Stimulated activated CD8-positive, alpha-beta memory T cell treated with anti-CD3 and anti-CD28 coated beads, Interleukin-12 subunit alpha, Interleukin-12 subunit beta, amount 100 ng/mL, for 4 hours (primary cell): ENCODE measurements at places on chromosomes 13 and 19.
A peak's percentile ranks its signal among the peaks of the same experiment; 100 is the strongest.

GRCh38 chr19:49807904-49808675, 5.0 kb downstream of the FUZ start:
- DNase-seq, result no peak

- no peak for DNase-seq
Observed at GRCh38 chr19:55486971-55487923, 989 bp upstream of the SSC5D start.

DNA sequence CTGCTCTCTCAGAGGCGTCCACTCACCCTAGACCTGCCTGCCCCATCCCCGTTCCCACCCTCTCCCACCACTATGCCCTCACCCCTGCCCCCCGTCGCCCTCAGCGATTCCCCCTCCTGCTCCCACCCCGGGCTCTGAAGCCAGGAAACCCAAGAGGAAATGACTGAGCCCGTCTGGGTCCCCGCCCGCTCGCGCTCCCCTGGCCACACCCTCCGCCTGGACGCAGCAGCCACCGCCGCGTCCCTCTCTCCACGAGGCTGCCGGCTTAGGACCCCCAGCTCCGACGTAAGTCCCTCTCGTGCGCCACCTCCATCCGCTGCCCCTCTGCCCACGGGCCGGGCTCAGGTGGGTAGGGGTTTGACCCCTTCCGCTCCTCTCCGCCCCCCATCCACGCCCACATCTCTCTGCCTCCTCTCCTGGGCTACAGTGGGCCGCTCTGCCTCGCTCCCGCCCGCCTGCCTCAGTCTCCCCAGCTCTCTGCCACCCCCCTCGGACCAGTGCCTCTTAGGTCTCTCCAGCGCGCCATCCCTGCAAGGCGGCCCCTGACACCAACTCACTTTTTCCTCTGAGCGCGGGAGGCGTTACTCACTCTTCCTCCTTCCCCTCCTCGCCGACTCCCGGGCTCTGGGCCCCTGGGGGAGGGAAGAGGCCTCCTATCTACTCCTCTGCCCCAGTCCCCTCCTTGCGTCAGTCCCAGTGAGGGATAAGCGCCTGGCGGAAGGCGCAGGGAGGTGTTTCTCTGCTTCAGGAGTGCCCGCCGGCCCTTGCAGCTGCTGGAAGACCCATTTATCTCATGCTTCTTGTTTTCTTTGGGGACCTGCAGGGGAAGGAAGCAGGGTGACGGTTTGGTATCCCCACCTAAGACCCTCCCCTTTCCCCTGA, at the start of gene FXYD5:
Gene FXYD5 (plus strand): TSS at position 211 of the 882 bp plus-strand sequence. CDS start 816 bp downstream, outside the sequence.
- peak; percentile 67 for DNase-seq

GRCh38 chr19:53787266-53787665, 36.8 kb downstream of the NLRP12 start:
- DNase-seq, result no peak

GRCh38 chr19:47272448-47273312, 2.0 kb upstream of the INAFM1 start:
- no peak for DNase-seq

DNA sequence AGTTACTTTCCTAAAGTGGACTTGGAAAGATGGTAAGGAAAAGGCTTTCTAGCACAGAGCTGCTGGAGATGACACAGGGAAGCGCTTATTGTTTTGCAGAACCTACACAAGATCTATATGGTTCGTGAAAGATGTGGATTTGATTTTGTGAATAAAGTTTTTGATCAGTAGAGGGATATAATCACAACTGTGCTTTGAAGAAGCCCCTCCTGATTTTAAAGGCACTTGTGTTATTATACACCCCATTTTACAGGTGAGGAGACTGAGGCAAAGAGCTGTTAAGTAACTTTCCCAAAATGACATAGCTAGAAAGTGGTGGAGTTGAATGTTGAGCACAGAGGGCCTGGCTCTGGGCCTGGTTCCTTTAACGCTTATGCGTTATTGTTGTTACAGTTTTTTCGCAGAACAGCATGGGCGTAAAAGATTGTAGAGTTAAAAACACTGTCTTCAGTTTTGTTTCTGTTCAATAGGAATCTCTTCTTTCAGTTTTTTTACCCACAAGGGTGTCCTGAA, 1.4 kb downstream of the TDRD3 start:
- no peak for DNase-seq

- no peak for DNase-seq
Observed at GRCh38 chr13:85694992-85695391, 104.2 kb downstream of the SLITRK6 start.
